ENCODE measurements at places on chromosomes 1 and 21. TPM values are rescaled to one million over a fixed set of nuclear protein-coding genes. Genes with fewer than 3 reads are reported as not detected.

DNA sequence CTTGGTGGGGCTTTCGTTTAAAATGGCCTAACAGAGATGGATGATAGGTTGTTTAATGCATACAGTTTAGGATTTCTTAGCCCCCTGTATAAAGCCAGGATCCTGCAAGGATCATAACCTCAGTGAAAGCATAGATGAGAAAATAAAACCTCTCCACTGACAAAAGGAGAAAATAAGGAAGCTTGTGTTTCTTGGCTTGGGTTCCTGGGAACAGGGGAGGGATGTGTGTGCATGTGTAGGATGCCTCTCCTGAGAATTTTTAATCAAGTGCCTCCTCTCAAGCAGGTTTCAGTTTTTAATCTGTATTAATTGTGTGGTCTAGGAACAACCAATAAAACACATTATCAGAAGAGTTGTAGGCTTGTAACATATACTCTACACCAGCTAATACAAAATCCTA, 26.1 kb downstream of the PRKACB start:
- no peak for DNase-seq
- no peak overlapping the region for H3K27ac ChIP-seq
- no peaks in the 10 kb centered on the region for H3K4me1 ChIP-seq
- no peak overlapping the region for H3K4me3 ChIP-seq

- no peaks in the 10 kb centered on the region for H3K36me3 ChIP-seq
- H3K27ac ChIP-seq, result no peak overlapping the region
- H3K4me3 ChIP-seq, result no peak overlapping the region
- no peak for DNase-seq
- H3K4me1 ChIP-seq, result no peaks in the 10 kb centered on the region
Measured at GRCh38 chr1:153231363-153231762, 14.0 kb downstream of the PRR9 start.

- H3K27ac ChIP-seq, result peak overlapping the region; percentile 97
- H3K4me3 ChIP-seq, result peak overlapping the region; percentile 84
- no peaks in the 10 kb centered on the region for H3K4me1 ChIP-seq
- no peaks in the 10 kb centered on the region for H3K36me3 ChIP-seq
Measured at GRCh38 chr1:22452481-22452957, 868 bp downstream of the ZBTB40 start.

The HHIPL2 gene
- total RNA-seq, result 0.09 TPM

The C1orf53 gene
- 8.4 TPM for total RNA-seq

- no peak for DNase-seq
- no peaks in the 10 kb centered on the region for H3K27me3 ChIP-seq
- peak overlapping the region; percentile 22 for H3K4me3 ChIP-seq
- H3K4me1 ChIP-seq, result no peaks in the 10 kb centered on the region
- H3K27ac ChIP-seq, result peak overlapping the region; percentile 39
Measured at GRCh38 chr1:156493154-156493631, 7.4 kb downstream of the MEF2D start.

- H3K27ac ChIP-seq, result no peak overlapping the region
- no peaks in the 10 kb centered on the region for H3K27me3 ChIP-seq
- peak; percentile 34 for DNase-seq
- H3K4me3 ChIP-seq, result no peak overlapping the region
Measured at GRCh38 chr1:177981200-177981599, 11.3 kb upstream of the SEC16B start.

The PBX1 gene
- 91.5 TPM for total RNA-seq

DNA sequence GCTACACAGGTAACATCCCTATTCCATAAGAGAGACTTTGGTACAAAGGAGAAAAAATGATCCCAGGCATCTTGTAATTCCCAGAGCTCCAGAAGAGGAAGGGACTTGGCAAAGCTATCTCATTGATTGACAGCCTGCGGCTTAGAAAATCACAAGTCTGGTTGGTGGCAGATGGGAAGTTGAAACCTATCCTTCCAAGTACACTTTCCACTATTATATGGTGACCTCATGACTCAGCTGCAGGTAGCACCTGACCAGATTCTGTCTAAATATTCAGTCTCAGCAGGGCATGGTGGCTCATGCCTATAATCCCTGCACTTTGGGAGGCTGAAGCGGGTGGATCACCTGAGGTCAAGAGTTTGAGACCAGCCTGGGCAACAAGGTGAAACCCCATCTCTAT, 89.9 kb downstream of the TIAM1 start:
- H3K27ac ChIP-seq, result no peak overlapping the region
- no peaks in the 10 kb centered on the region for H3K4me1 ChIP-seq
- H3K27me3 ChIP-seq, result no peaks in the 10 kb centered on the region
- DNase-seq, result no peak
- H3K4me3 ChIP-seq, result no peak overlapping the region

GRCh38 chr1:108200687-108201051, 526 bp upstream of the SLC25A24 start:
- H3K36me3 ChIP-seq, result no peaks in the 10 kb centered on the region
- peak overlapping the region; percentile 23 for H3K27ac ChIP-seq
- H3K27me3 ChIP-seq, result no peaks in the 10 kb centered on the region
- DNase-seq, result peak; percentile 72
- peak overlapping the region; percentile 88 for H3K4me3 ChIP-seq
- no peaks in the 10 kb centered on the region for H3K4me1 ChIP-seq

DNA sequence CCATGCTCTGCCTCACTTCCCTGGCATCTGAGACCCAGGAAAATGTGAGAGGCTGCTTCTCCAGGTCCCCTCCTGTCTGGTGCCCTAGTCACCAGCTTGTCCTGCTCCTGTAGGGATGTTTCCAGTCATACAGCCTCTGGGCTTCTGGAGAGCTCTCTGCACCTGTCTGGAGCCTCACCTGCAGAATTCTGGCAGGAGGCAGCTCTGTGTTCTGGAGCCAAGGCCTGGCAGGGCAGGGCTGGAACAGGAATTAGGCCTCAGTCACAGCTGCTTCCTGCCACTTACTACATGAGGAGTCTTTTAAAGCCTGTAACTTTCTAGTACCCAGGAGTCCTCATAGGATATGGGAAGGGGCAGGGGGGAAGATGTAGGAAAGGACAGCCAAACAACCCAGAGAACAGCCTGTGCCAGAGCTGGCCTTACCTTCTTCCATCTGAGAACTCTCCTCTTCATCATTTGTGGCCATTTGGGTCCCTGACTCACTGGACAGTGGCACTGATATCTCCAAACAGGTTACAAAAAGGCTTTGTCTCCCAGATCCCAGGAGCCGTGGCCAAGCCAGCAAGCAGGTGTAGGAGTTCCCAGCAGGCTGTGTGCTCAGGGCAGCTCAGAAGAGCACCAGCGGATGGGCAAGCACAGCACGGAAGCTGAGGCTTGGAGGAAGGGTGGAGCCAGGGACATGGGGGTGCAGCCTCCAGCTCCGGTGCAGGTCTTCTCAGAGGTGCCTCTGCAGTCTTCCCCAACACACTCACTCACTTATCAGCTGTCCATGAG, 31.4 kb upstream of the ARTN start:
- H3K27ac ChIP-seq, result no peak overlapping the region
- no peak overlapping the region for H3K4me3 ChIP-seq
- DNase-seq, result no peak
- H3K36me3 ChIP-seq, result no peaks in the 10 kb centered on the region

All from kidney (tissue), 22 donors.